ENCODE measurements at places on chromosomes 7 and 10.

DNA sequence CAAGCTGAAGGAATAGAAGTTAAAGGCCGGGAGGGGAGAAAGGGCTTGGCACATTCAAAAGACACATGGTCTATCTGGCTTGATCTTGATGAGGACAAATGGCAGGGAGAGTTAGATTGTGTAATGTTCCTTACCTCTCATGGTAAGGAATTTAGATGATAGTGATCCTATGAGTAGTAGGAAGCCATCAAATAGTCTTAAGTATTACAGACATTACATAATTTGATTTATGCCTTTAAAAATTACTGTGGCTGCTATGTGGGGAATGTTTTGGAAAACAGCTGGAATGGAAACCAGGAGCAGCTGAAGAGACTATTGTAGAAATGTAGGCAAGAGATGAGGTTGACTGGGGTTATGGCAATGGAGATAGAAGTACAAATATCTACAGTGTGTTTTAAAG, 351.3 kb upstream of the BMPER start:
- DNase-seq = no peak

DNA sequence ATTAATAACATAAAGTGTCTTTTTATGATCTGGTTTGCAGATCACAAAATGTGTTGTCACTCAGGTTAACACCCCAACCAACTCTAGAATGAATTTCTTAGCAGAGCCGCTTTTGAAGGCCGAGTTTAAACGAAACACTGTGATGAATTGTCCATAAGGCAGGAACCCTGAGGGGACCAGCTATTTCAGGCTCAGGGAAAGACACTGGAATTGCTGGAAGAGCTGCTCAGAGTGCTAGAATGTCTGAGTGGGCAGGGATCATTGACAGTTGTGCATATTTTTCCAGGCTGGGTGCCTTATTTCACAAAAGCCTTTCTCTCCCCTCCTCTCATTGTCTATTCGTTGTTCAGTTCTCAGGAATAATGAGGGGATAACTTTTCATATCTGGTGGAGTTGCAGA, 68.7 kb upstream of the PRKG1 start:
- no peak for DNase-seq

GRCh38 chr7:19972876-19973275, 199.5 kb upstream of the TMEM196 start:
- DNase-seq = no peak

DNA sequence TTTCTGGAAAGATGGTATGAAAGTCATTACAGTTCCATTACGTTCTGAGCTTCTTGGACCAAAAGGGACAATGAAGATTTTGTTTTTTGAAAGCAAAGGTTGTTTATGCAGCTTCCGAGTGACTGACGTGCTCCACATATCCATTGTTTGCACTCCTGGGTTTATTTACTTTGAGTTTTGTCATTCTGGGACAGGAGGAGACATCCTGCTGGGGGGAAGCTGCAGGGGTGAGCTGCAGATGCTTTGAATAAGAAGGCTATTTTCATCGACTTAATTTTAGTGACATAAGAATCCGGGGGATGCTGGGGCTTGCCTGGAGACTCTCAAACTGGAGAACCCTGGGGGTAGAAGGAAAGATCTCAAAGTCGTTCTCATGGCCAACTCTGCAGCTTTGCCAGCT, 12.7 kb upstream of the SFMBT2 start:
- no peak for DNase-seq

- no peak for DNase-seq
Observed at GRCh38 chr10:105837951-105838350, 1196.9 kb downstream of the SORCS3 start.

GRCh38 chr10:54826994-54827560, 26.0 kb upstream of the PCDH15 start:
- DNase-seq = no peak

GRCh38 chr10:96656839-96657238, 63.5 kb downstream of the PIK3AP1 start:
- no peak for DNase-seq

DNA sequence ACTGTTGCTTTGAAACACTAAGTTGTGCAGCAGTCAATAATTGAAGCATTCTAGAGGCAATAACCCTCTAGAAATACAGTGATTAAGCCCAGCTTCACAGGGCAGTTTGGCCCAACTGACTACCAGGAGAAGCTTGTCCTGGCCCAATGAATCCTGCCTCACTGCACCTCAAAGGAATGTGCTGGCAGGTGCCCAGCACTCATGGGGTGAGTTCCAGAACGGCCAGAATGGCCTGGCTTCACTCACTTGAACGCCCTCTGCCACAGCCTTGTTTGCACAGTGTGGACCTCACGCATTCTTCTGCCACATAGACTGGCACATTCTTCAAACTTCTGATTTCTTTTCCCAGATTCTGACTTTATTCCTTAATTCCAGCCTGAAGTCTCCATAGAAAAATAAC, 6.6 kb upstream of the ITIH2 start:
- DNase-seq = no peak

DNA sequence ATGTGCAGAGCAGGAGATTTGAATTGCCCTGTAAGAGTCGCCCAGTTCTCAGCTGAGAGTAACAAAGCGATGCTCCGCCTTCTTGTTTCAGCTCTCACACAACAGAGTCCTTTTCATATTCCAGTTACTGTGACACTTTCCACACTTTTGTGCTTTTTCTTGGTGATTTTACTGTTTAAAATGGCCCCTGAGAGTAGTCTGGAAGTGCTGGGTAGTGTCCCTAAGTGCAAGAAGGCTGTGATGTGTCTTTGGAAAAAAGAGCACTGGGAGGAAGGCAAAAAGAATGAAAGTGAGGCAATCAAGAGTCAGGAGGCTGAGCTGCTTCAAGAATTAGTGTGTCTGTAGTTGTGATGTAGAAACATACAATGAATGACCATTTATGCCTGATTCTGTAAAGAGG, 201.2 kb upstream of the SEMA3E start:
- no peak for DNase-seq

DNA sequence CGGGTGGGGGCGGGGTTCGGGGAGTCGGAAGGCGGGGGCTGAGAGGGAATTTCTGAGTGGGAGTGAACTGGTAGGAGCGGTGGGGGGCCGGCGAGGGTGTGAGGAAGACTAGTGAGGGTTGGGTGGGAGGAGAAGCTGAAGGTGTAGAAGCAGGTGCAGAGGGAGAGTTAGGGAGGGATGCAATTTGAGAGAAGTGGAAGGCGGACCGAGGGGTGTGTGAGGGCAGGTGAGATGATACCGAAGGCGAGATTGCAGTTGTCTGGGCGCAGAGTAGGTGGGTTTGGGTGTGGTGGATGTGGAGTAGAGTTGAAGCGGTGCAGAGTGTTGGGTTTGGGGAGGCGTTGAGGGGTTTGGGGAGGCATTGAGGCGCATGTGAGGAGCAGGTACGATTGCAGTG, 643 bp downstream of the KAT6B start:
- DNase-seq = no peak

DNA sequence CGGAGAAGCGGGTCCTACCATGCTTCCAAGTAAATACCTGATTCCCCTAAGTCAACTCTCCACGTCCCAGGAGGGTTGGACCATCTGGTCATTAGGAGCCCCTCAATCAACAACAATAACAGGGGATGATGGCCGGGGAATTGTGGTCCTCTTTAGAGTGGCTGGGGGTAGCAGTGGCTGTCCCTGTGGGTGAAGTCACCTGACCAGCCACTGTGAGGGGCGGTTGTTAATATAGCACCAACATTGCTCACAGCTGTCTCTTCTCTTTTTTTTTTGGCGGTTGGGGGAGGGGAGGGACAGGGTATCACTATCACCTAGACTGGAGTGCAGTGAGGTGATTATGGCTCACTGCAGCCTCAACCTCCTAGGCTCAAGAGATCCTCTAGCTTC, 67.9 kb downstream of the SPDYE5 start:
- no peak for DNase-seq

DNA sequence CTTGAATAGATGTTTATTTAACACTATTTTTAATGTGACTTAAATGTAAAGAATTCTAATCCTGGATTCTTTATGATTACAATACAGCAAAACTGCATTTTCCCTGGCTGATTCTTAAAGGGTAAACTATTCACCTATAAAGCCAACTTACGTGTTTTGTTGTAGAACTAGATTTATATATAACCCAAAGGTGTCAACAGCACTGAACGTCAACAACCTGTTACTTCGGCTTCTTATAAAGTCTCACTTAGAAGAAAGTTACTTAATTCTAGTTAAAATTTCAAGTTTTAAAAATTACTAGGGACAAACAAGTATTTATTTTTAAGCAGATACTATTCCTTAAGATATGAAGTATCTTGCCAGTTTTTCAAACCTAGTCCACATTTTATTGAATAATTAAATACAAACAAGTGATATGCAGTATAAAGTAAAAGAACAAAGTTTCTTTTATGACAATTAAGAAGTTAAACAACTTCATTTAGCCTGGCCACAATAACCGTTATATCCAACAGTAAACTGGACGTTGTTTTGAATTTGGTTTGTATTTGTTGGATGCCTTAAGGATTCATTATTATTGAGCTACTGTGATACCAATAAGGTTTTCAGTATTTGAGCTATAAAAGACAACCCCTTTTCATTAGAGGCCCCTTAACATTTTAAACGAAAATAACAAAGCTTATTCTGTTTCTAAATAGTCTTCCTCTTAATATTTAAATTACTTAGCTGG, 83.1 kb downstream of the SNX10 start:
- DNase-seq = no peak

DNA sequence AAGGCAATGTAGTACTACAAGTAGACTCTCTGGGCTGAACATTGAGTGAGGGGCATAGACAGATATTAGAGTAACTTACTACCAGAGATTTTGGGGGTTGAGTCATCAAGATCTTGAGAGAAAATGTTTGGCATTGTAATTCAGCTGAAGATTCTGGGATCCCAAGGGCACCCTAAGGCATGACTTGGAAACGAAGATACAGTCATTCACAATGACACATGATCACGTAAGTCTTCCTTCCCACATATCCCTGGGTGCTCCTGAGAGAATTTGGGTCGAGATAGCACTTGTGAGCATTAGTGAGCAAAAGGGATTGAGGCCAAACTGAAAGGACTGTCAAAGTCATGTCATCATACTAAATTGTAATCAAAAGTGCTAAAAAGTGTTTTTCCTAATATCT, 192.5 kb upstream of the PCLO start:
- DNase-seq = no peak

DNA sequence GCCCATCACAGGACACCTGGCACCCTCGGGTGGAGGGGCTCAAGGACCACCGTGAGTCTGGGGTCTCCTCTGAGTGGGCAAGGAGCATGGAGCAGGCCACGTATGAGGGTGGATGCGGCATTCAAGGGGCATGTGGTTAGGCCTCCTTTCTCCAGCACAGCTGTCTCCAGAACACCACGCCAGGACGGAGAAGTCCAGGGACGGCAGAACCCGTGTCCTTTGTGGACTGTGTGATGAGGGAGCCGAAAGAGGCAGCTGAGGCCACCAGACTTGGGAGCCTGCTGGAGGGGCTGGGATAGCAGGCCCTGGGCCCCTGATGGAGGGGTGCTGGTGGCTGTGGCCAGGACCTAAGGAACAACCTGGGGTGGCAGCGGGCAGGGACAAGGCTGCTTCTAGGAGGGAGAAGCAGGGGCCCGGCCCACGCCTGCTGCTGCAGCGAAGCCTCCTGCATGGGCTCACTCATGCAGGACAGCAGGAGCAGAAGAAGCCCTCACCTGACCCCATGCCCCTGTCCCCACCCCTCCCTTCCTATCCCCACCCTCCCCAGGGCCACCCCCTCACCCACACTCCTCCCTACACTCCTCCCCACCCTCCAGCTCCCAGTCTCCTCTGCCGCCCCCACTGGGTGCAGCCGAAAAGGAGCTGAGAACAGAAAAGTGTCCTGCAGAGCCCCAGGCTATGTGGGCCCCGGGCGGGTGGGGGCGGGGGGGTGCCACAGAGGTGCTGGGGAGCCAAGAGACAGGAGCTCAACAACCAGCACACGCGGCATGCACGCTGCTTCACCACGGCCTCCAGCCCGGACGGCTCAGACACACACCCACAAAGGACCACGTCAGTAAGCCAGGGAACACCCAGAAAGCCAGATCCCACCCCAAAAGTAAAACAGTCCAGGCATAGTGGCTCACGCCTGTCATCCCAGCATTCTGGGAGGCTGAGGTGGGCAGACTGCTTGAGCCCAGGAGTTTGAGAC, 29.7 kb downstream of the ZFAND2A start:
- DNase-seq = no peak

GRCh38 chr7:111560773-111561653, 1.3 kb downstream of the IMMP2L start:
- no peak for DNase-seq
